ENCODE measurements at places on chromosomes 5 and 9. TPM values are rescaled to one million over a fixed set of nuclear protein-coding genes. Genes with fewer than 3 reads are reported as not detected.

Gene NCS1
- 5.7 TPM for total RNA-seq

Gene DPP7
- total RNA-seq = 183 TPM

Gene DEPDC1B
- 0.20 TPM for total RNA-seq

Gene NRARP
- total RNA-seq = 21.5 TPM

Gene NTNG2
- 7.6 TPM for total RNA-seq

Gene ADGRD2
- not detected for total RNA-seq

Gene PCDHB11
- 2.0 TPM for total RNA-seq

Gene CD14
- 127 TPM for total RNA-seq

Gene CDH10
- not detected for total RNA-seq

Gene PLAC8L1
- total RNA-seq = not detected

Data from upper lobe of right lung (tissue), 1 donor.